ENCODE measurements at places on chromosomes 13 and 19.
A peak's percentile ranks its signal among the peaks of the same experiment; 100 is the strongest.

GRCh38 chr19:28489776-28490175, 723.2 kb downstream of the UQCRFS1 start:
- no peak for DNase-seq

- DNase-seq, result peak; percentile 30
Measured at GRCh38 chr19:47232422-47233211, 1.6 kb upstream of the BBC3 start.

GRCh38 chr19:19269952-19270694, 3.0 kb downstream of the TM6SF2 start:
- no peak for DNase-seq

- peak; percentile 25 for DNase-seq
Measured at GRCh38 chr13:52896827-52897659, 48.6 kb upstream of the PCDH8 start.

- no peak for DNase-seq
Measured at GRCh38 chr13:103238441-103238840, 172.2 kb upstream of the SLC10A2 start.

DNA sequence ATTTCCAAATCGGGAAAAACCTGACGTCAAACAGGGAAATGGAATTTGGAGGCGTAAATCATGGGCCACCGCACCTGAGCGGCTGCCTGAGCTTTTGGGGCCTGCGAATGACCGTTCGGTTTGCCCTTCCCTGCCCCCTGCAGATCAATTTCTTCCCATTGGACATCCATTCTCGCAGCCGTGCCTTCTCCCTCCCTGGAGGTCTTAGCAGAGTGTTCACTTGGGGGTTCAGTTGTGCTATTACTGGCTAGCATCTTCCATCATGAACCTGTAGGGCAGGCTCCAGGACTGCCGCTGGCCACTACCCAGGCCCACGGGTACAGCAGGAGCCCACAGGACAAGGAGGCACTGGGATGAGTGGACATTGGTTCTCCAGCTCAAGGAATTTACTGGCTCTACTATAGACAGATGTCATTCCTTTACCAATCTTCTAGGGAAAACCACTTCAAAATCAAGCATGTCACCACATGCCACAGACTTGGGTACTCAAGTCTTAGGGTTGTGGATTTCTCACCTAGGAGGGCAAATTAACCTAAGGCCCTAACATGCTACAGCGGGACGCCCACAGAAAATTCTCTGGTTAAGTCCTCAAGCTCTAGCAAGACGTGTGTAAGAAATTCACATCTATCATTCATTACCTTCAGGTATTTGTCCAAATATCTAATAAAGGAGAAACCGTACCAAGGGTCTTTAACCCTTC, 75.5 kb downstream of the COL4A1 start:
- no peak for DNase-seq

DNA sequence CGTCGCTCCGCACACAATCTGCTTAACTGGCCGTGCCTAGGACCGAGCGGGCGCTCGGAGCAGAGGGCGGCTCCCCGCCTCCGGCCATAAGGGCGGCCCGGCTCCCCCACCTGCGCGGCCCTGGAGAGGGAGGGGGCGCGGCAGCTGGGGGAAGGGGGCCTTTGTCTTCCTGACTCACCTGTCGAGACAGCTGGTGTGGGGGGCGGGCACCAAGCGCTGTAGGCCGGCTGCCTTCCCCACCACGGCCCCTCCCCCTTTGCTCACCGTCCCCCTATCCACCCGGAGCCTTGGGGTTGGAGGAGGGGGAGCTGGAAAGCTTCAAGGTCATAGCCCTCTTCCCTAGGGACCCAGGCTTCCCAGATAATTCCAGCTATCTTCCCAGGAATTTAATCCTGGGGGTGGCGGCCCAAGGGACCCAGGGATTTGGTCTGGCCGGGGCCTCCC, 1.2 kb downstream of the VASP start:
- peak; percentile 52 for DNase-seq

DNA sequence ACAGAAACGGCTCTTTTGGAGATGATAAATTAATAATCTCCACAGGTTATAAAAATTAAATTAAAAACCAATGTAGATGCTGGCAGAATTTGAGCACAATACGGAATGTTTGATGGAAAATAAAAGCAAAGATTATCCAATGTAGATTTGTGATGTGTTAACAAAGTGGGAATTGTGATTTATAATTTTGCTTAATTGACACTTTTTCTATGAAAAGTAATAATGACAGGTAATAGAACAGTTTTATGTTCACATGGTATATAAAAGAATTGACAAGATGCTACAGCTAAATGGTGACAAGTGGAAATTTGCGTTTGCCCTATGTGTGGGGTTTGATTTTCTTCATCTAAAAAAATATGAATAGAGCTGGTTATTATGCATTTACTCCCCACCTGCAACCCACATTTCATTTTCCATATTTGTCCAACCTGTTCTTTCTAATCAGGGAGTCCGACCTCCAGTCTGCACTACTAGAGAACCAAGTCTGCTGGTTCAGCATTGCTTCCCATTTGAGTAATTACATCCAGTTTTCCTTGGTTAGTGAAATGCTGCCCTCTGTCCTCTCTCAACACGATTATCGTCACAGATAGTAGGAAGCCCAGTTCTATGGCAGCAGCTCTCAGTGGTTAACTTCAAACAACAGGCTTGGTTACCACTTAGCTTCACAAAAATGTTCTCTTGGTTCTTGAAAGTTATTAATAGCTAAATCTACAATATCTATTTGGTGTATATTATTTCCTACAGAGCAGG, 61.4 kb upstream of the SLITRK1 start:
- DNase-seq, result no peak

- no peak for DNase-seq
Measured at GRCh38 chr19:14473978-14474578, 1.1 kb downstream of the PTGER1 start.

DNA sequence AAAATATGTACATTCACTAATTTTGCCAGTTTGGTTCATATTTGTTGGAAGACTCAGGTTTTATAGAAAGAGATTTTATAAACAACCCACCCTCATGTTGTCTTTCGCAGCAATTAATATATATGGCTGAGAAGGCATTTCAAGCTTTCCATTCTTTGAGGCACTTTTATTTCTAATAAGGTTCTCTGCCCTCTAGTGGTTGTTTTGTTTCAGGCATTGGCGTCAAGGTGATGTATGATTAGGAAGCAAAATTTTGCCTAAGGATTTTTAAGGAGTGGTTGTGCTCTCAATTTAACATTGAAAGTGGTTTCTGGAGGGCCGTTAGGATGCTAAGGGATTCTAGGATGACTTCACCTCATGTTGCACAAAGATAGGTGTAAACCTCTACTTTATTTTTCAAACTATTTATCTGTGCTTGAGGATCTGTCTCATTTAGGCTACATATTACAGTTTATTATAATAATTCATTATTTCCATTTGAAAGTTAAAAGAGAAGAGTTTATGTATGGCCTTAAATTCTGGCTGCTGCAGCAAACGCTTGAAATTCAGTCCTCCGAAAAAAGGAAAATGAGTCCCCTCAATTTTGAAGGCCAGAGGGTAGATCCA, 35.9 kb downstream of the OXGR1 start:
- DNase-seq, result peak; percentile 21

DNA sequence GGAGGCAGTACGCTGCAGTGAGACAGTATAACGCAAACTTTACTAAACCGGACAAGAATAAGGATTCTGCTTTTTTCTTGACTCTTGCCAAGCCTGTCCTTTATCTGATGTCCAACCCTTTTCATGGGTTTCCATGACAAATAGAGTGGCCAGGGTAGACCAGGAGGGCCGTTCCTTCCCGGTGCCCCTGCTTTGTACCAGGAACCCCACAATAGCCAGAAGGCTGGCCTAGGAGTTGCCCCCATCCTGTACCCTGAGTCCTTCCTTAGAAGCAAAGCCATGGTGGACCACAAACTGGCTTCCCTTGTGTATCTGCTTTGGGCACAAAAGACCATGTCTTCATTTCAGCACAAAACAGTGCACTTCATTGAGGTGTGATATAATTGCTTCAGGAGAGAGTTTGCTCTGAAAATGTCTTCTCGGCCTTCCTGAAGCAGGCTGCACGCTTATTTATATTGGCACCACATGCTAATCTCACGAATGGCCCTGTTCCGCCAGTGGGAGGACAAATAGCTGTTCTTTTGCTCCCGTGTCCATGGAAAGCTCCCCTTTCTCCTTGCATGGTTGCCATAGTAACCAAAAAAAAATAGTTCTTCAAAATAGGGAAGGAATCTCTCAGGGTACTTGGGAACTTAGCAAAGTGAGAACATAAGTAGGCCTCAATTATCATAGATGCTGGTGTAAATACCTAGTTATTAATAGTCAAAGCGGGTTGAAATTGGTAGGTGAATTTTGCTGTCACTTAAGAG, 222.1 kb downstream of the ZIC5 start:
- DNase-seq, result no peak

All from activated CD4-positive, alpha-beta T cell treated with anti-CD3 and anti-CD28 coated beads, Interleukin-10, Interleukin-2, amounts not matched to agents 100 ng/mL and 50 ng/mL, durations not matched to agents 16 hours and 8 hours (primary cell).